PC-9 (cell line): ENCODE measurements at places on chromosomes 4 and X. TPM values are rescaled to one million over a fixed set of nuclear protein-coding genes. Genes with fewer than 3 reads are reported as not detected.

- H3K27me3 ChIP-seq = no peaks in the 10 kb centered on the region
- DNase-seq = no peak
- H3K36me3 ChIP-seq = no peaks in the 10 kb centered on the region
Observed at GRCh38 chr4:174826660-174827059, 2.4 kb downstream of the GLRA3 start.

The BST1 gene
- total RNA-seq = 0.31 TPM in 1 of 2 replicates, not detected in the other

DNA sequence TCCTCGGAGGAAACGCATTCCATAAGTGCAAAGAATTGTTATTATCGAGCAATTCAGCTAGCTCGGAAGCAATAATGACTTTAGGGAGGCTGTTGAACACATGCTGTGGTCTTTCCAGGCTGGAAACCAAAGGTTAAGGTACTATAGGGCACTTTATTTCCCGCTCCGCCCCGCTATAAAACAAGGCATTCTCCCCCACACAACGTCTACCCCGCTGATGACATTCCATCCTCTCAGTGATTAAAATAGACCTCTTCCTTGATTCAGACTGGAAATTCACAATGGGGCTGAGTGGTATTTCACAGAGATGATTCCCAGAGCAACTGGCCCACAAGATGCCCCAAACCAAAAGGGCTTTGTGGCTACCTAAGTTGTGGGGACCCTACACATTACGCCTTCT is 196.4 kb downstream of the STIM2 start:
- H3K36me3 ChIP-seq = no peaks in the 10 kb centered on the region
- no peak overlapping the region for H3K4me3 ChIP-seq
- no peak for DNase-seq

The ODAPH gene
- 0.24 TPM in 1 of 2 replicates, not detected in the other for total RNA-seq

The CXCL11 gene
- not detected in 2 replicates for total RNA-seq

- H3K27ac ChIP-seq = no peak overlapping the region
- H3K4me3 ChIP-seq = no peak overlapping the region
- H3K4me1 ChIP-seq = no peaks in the 10 kb centered on the region
- H3K36me3 ChIP-seq = no peaks in the 10 kb centered on the region
- no peaks in the 10 kb centered on the region for H3K27me3 ChIP-seq
Observed at GRCh38 chr4:155011163-155011780, 197.2 kb upstream of the NPY2R start.

The MGARP gene
- total RNA-seq = 0.40 TPM in 1 of 2 replicates, not detected in the other

The AMBN gene
- not detected in 2 replicates for total RNA-seq

GRCh38 chr4:131339137-131339536 is 1810.0 kb upstream of the PCDH10 start:
- H3K4me3 ChIP-seq = no peak overlapping the region
- no peaks in the 10 kb centered on the region for H3K27me3 ChIP-seq
- no peaks in the 10 kb centered on the region for H3K4me1 ChIP-seq

GRCh38 chr4:140246216-140246615 is 92.2 kb upstream of the MAML3 start:
- H3K4me3 ChIP-seq = no peak overlapping the region
- no peaks in the 10 kb centered on the region for H3K36me3 ChIP-seq
- H3K27ac ChIP-seq = no peak overlapping the region
- no peaks in the 10 kb centered on the region for H3K27me3 ChIP-seq
- peaks cover 6% of the 10 kb centered on the region for H3K4me1 ChIP-seq
- DNase-seq = no peak

The TMEM150C gene
- 0.74 and 0.98 TPM in 2 replicates for total RNA-seq

- H3K36me3 ChIP-seq = 0 out of 2 replicates have a peak, but pooled peaks cover under 1% of the 10 kb centered on the region
- H3K27me3 ChIP-seq = no peaks in the 10 kb centered on the region
- DNase-seq = no peak
- H3K4me3 ChIP-seq = no peak overlapping the region
- H3K27ac ChIP-seq = no peak overlapping the region
Observed at GRCh38 chr4:183264614-183265013, 55.5 kb downstream of the CLDN22 start.

DNA sequence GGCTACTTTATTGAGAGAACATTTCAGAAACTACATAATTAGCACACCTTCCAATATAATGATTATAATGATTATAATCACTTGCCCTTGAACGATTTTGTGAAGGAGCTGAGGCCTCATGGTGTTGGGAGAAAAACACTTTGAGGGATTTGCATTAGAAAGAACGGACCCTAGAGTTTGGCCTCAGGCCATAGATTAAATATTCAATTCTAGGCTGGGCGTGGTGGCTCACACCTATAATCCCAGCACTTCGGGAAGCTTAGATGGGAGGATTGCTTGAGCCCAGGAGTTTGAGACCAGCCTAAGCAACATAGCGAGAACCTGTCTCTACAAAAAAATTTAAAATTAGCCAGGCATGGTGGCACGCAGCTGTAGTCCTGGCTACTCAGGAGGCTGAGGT is 12.9 kb upstream of the PRKG2 start:
- H3K4me3 ChIP-seq = no peak overlapping the region
- no peaks in the 10 kb centered on the region for H3K27me3 ChIP-seq
- no peaks in the 10 kb centered on the region for H3K4me1 ChIP-seq
- H3K36me3 ChIP-seq = no peaks in the 10 kb centered on the region
- no peak overlapping the region for H3K27ac ChIP-seq

- no peaks in the 10 kb centered on the region for H3K36me3 ChIP-seq
- H3K27me3 ChIP-seq = no peaks in the 10 kb centered on the region
- DNase-seq = no peak
- H3K4me1 ChIP-seq = no peaks in the 10 kb centered on the region; the same call in 1 of the 2 replicates
- no peak overlapping the region for H3K4me3 ChIP-seq
Observed at GRCh38 chrX:134191281-134191680, 45.7 kb upstream of the CCDC160 start.

The AREG gene
- 4.5 and 6.4 TPM in 2 replicates for total RNA-seq

DNA sequence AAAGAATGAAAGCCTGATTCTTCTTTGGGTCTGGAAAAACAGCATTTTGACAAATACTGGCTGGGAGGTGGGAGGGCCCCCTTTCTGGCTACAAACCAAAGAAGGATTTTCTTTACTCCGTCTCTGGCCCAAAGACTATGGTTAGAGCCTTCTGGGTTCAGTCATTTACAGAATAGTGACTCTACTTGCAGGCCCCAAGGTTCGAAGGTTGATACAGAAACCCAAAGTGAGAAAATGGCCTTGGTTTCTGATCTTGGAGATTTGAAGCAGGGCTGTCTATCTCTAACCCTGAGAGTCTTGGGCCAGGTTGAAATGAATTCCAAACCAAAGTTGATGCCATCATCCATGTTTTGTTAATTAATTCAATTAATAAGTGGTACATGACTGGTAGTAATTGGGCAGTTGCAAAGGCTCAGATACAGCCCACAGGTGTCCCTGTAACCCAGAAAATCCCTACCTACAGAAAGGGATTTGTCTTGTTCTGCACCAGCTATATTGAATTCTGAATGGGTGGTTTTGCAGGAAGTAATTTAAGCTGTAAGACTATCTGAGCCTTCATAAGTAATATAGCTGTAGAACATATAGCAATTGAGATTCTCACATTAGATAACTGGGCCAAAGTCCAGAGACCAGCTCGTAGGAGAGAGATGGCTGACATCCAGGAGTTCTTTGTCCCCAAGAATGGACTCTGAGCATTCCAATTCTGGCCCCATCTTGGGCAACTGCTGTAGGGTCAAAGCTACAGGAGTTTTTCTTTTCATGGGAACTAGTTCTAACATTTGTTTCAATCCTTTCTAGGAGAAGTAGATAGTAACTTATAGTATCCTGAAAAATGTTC is 34.5 kb downstream of the CHRNA9 start:
- no peaks in the 10 kb centered on the region for H3K27me3 ChIP-seq
- H3K4me3 ChIP-seq = no peak overlapping the region
- DNase-seq = no peak
- H3K27ac ChIP-seq = no peak overlapping the region
- H3K4me1 ChIP-seq = peaks cover 15% of the 10 kb centered on the region
- no peaks in the 10 kb centered on the region for H3K36me3 ChIP-seq

DNA sequence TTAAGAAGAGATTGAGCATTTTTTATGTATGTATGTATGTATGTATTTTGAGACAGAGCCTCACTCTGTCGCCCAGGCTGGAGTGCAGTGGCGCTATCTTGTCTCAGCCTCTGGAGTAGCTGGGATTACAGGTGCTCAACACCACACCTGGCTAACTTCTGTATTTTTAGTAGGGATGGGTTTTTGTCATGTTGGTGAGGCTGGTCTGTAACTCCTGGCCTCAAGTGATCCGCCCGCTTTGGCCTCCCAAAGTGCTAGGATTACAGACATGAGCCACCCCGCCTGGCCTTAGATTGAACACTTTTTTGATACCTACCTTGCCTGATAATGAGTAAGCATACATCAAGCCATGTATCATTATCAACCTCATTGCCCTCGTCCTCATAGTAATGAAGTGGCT is 2.7 kb downstream of the N4BP2 start:
- H3K36me3 ChIP-seq = no peaks in the 10 kb centered on the region
- DNase-seq = no peak
- H3K27ac ChIP-seq = no peak overlapping the region
- no peaks in the 10 kb centered on the region for H3K27me3 ChIP-seq

DNA sequence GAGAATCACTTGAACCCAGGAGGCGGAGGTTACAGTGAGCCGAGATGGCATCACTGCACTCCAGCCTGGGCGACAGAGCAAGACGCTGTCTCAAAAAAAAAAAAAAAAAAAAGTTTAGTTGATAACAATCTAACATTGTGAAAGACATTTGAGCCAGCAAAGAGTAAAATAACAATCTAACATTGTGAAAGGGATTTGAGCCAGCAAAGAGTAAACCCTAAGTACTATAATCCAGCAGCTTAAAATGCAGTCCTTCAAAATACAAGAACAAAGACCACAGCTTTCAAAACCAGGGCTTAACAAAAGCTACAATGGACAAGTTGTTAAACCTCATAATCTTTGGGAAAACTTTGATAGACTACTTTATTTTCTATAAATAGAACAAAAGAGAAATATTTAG is 16.9 kb downstream of the MFAP3L start:
- no peak overlapping the region for H3K4me3 ChIP-seq
- H3K27me3 ChIP-seq = no peaks in the 10 kb centered on the region
- H3K4me1 ChIP-seq = no peaks in the 10 kb centered on the region
- no peaks in the 10 kb centered on the region for H3K36me3 ChIP-seq

DNA sequence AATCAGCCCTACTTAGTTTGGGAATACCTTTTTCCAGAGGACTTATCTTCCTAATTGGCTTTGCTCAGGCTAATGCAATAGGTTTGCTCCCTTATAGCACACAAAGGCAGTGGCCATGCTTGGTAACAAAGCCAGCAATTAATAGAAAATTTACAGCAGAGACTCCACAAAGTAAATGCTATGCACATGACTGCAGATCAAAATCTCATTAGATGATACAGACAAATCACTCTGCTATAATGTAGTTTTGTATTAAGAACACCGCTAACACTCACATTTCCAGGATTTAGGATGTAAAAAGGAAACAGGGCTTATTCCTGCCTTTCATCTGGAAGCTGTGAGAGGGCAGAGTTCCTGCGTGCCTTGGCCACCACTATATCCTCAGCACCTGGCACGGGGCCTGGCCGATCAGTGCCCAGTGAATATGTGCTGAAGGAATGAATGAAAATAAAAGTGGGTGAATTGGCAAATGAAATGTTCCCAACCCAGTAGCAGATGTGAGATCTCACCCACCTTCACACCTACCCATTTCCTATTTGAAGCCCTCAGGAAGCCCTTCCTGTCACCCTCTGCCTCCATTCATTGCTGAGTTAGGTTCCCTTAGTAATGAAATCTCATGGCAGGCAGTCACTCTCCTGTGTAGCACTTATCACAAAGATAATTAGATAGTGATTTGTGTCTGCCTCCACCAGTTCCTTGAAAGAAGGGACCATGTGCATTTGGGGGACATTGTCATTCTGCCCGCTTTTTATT is 5.1 kb downstream of the SEPTIN6 start:
- no peak for DNase-seq
- H3K27me3 ChIP-seq = no peaks in the 10 kb centered on the region
- peaks cover 13% of the 10 kb centered on the region for H3K4me1 ChIP-seq
- H3K36me3 ChIP-seq = no peaks in the 10 kb centered on the region

The CT45A1 gene
- not detected in 2 replicates for total RNA-seq

- H3K27me3 ChIP-seq = no peaks in the 10 kb centered on the region
- H3K4me3 ChIP-seq = no peak overlapping the region
- no peaks in the 10 kb centered on the region for H3K4me1 ChIP-seq
- DNase-seq = no peak
- no peak overlapping the region for H3K27ac ChIP-seq
Observed at GRCh38 chr4:142701017-142701416, 145.1 kb downstream of the INPP4B start.

The NONO gene
- 499 and 551 TPM in 2 replicates for total RNA-seq

GRCh38 chr4:112633477-112634235 is 3.1 kb downstream of the ZGRF1 start:
- no peak for DNase-seq
- no peak overlapping the region for H3K4me3 ChIP-seq
- peaks cover 18% of the 10 kb centered on the region for H3K4me1 ChIP-seq
- H3K27ac ChIP-seq = no peak overlapping the region

The FAM149A gene
- 0.26 and 0.80 TPM in 2 replicates for total RNA-seq

DNA sequence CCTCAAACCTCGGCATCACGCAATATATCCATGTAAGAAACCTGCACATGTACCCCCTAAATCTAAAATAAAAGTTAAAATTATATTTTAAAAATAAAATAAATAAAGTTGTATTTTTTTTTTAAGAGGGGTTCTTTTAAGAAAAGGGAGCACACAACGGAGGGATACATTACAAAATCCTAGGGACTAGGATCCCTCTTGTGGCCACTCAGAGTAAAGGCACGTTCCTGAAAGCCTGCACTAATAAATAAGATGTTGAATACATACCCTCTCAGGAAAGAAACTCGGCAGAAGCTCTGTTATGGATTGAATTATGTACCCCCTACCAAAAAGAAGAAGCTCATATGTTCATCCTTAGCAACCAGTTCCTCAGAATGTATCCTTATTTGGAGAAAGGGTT is 50.9 kb upstream of the PRDX4 start:
- DNase-seq = no peak
- no peak overlapping the region for H3K4me3 ChIP-seq
- no peak overlapping the region for H3K27ac ChIP-seq
- no peaks in the 10 kb centered on the region for H3K4me1 ChIP-seq
- no peaks in the 10 kb centered on the region for H3K36me3 ChIP-seq

The GYG2 gene
- 1.7 and 2.0 TPM in 2 replicates for total RNA-seq

GRCh38 chr4:139030614-139031235 is 15.1 kb downstream of the NOCT start:
- peak; percentile 55 for DNase-seq
- no peak overlapping the region for H3K4me3 ChIP-seq
- no peaks in the 10 kb centered on the region for H3K4me1 ChIP-seq
- no peaks in the 10 kb centered on the region for H3K27me3 ChIP-seq
- H3K36me3 ChIP-seq = no peaks in the 10 kb centered on the region
- H3K27ac ChIP-seq = no peak overlapping the region

The UXT gene
- total RNA-seq = 46.0 and 53.8 TPM in 2 replicates

DNA sequence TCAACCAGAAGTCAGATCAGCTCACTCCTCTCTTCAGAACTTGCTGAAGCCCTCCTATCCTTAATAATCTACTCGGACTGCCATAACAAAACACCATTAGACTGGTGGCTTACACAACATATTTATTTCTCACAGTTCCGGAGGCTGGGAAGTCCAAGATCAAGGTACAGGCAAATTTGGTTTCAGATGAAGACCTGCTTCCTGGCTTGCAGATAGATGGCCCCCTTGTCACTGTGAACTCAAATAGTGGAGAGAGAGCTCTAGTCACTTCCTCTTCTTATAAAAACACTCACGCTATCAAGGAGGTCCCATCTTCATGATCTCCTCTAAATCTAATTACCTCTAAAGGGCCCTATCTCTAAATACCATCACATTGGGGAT is 125.1 kb downstream of the CAMK2D start:
- peaks cover 10% of the 10 kb centered on the region for H3K4me1 ChIP-seq
- H3K36me3 ChIP-seq = no peaks in the 10 kb centered on the region
- no peak overlapping the region for H3K4me3 ChIP-seq
- H3K27me3 ChIP-seq = no peaks in the 10 kb centered on the region; the same call in 1 of the 2 replicates

The HERC6 gene
- total RNA-seq = 4.9 and 5.6 TPM in 2 replicates

GRCh38 chr4:181819946-181820345 is 423.3 kb upstream of the TENM3 start:
- no peak overlapping the region for H3K27ac ChIP-seq
- no peaks in the 10 kb centered on the region for H3K27me3 ChIP-seq
- H3K4me1 ChIP-seq = no peaks in the 10 kb centered on the region
